ENCODE measurements at places on chromosomes 7 and 10.

DNA sequence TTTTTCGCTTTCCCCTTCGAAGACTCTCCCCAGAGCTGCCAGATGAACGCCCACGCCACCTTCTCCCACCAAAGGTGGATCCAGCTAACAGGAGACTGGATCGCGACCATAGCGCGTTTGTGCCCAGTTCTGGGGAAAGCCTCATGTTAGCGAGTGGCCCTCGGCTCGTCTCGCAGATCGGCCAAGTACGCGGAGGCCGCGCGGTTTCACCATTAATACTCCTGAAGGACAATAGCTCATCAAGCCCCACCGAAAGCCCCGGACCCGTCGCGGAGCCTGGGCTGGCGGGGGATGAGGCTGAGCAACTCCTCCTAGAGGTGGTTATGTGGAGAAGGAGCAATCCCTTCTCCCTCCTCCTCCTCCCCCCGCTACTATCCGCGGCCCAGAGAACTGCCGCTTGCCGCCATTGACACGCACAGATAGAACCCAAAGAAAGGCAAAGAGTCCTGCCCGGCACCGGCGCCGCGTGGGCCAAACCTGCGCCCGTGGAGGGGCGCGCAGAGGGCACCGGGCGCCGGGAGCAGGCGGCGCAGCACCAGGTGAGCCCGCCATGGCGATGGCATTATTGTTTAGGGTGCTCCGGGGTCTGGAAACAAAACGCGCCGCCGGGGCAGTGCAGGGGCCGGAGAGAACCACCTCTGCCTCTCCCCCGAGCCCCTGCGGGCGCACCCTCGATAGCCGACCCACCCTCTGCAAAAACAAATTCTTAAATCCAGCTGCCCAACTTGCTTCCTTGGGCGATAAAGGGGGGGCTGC, at the start of gene MACROH2A2:
TSS of gene MACROH2A2 (plus strand) at position 385 of the 756 bp plus-strand sequence. CDS start 22,813 bp downstream, outside the sequence.
- no peak for DNase-seq

DNA sequence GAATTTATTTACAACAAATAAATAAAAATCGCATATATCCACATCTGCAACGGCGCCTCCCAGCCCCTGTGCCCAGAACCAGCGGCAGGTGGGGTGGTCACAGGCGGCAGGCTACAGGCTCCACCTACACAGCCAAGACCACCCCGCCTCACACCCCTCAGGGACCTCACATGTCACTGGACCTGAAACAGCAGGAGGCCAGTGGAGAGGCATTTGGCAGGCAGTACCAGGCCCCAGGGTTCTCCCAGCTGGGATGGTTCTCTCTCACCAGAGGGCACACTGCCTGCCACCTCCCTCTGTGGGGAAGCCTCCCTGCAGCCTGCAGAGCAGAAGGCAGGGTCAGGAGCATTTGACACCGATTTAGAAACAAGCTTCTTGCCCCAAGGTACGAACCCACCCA, 81.5 kb downstream of the MAD1L1 start:
- DNase-seq, result no peak

GRCh38 chr7:13069841-13070240, 382.4 kb downstream of the ARL4A start:
- no peak for DNase-seq

GRCh38 chr10:73209705-73210104, 37.4 kb downstream of the DNAJC9 start:
- DNase-seq, result no peak

DNA sequence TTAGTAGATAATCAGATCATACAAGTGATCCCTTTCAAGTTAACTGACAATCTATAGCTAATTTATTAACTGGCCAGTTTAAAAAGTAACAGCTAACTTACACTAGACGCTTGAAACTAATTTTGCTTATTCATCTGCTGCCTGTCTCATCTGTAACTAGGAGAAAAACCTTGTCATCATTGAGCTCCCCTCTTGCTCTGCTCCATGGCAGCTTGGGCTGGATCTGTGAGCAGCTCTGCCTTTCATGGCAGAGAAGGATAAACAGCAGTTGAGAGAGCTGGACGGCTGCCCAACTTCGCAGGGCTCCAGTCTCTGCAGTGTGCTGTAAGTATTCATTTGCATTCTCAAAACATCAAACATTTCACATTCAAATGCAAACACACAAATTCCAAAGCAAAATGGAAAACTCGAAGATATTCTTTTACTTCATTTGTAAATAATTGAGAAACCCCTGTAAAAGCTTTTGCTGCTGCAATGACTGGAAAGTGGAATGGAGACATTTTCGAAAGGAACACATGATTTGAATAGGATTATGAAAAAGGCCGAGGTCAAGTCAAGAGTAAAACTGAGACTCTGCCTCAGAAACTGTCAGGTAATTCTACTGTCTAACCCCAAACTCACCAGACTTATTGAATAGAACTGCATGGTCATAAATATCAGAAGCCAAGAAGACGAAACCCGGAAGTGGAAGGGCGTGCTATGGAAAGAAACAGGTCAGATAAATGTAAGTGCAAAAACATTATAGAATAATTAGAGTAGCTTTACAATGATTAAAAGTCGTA, 17.6 kb downstream of the SLC35B4 start:
- DNase-seq, result no peak

GRCh38 chr10:53134050-53134449, 361.5 kb upstream of the MBL2 start:
- DNase-seq, result no peak

DNA sequence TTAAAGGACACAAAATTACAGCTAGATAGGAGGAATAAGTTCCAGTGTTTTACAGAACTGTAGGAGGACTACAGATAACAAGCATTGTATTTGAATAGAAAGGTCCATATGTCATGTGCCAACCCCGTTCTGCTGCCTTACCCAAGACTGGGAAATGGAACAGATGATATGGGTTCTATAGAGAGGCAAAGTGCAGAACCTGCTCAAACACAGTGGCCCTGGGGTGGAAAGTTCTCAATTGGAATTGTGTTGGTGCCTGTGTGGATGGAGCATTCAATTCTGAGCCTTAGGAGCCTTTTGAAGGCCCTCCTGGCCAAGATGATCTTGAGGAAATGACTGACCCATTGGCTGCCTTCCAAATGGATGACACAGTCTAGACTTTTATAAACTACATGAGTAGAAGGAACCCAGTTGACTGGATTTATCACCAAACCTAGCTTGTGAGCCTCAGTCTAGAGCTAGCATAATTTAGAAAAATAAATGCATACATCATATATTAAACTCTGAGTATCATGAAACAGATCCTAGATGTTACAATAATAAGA, 4.1 kb upstream of the PRSS1 start:
- DNase-seq, result peak; percentile 15

DNA sequence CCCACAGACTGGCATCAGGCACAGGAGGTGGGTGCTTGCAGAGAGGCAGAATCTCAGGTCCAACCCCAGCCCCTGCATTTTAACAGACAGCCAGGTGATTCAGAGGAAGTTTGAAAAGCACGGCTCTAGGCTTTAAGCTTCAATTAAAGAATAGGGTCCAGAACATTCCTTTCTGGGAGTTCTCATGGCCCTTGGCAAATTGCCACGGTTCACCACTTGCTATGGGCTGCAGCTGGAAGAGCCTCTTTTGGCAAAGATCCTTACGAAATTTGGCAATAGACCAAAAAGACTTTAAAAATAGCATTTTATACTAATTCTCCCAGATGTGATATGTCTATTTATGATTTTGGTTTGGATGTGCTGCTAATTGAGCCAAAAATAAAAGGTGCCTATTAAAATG, 148.1 kb downstream of the ITGA8 start:
- DNase-seq, result no peak

GRCh38 chr10:11344550-11344949, 266.9 kb downstream of the USP6NL start:
- no peak for DNase-seq

GRCh38 chr7:5636914-5637313, 144.5 kb downstream of the RNF216 start:
- peak; percentile 29 for DNase-seq

DNA sequence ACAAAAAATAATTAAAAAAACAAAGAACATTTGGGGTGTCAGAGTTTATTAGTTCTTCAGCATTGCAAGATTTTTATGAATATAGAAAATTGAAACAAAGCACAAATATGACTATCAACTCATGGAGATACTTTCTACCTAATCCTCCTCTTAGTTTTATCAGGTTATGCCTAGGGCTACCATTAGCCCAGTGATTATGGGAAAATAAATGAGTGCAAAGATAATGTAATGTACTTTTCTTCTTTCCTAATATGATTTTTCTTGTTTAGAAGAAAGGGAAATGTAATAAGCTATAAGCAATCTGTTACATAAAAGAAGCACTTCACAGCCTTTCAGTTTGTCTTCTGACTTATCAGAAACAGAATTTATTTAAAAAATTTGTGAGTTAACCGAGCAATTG, 676.8 kb downstream of the SORCS1 start:
- DNase-seq, result no peak

- no peak for DNase-seq
These were observed 57.1 kb downstream of the RELN start for GRCh38 chr7:103932389-103932788.

DNA sequence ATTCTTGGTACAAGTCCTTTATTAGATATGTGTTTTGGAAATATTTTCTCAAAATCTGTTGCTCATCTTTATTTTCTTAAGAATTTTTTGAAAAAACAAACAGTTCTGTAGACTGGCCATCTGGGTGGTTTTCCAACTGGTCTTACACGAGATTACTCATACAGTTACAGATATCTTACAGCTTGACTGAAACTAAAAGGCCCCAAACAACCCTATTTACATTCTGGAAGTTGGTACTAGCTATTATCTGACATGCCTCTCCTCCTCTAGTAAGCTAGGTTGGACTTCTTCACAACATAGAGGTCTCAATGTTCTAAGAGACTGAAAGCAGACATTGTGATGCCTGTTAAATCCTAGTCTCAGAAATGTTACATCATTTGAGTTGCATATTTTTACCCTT, 52.0 kb downstream of the ZNF22 start:
- no peak for DNase-seq

- no peak for DNase-seq
These were observed 49.0 kb upstream of the CALD1 start for GRCh38 chr7:134730411-134730829.

DNA sequence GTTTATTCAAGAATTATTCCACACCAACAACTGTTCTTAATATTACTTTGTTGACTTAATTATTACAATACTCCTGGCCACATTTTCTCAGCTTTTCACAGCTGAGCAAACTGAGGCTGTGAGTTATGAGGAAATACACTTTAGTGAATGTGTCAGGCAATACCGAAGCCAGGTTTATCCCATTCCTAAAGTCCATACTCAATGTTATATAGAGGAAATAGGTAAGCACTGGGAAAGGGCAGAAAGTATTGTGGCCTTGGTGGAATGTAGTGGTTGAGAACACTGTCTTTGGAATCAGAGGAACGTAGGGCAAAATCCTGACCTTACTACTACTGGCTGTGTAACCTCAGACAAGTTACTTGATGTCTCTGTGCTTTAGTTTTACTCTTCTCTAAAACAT, 110.8 kb downstream of the CD36 start:
- no peak for DNase-seq

DNA sequence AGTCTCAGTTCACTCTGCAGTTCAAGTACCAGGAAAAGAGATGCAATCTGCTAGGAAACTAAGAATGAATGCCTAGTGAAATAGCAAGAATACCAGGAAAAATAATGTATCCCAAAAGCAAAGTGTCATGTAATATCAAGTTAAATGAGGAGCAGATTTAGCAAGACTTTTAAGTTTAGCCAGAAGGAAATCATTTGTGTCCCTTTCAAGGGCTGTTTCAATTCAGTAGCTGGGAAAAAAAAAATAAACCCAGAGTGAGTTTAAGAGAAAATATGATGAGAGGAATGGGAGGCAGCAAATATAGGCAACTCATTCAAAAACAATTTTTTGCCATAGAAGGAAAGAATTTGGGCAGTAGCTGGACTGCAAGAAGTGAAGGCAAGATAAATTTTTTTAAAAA, 135.8 kb downstream of the DGKB start:
- DNase-seq, result no peak

DNA sequence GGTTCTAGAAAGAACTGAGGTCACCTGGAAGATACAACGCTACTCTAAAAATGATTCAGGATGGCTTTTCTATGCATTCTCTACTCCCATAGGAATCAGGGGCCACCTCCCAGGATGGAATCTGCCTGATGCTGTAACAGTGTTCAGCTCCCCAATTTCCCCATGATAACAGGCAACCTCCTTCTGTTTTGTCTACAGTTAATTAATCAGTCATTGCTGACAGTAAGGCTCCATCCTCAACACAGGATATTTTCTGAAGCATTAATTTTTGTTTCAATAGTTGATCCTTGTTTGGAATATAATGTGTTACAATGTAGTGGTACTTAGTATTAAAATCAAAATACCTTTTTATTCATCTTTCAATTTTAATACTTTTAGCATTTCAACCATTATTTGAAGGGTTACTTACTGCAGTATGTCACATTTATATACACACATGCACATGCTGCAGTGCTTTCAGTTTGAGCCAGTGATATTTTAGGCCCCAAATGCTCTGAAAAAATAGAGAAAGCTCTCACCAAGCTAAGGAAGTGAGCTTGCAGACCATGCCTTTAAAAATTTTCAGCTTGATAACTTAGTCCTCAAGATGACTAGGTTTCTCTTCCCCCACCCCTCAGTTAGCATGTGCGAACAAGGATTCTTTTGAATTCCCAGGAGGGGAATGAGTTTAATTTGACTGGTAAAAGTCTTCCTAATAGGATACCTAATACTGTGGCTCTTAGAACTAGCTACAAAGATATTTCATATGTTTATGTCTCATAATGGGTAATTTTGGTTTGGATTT, 592 bp upstream of the PIK3CG start:
- no peak for DNase-seq

- DNase-seq, result no peak
These were observed 175.7 kb downstream of the LRRN3 start for GRCh38 chr7:111266613-111267012.

DNA sequence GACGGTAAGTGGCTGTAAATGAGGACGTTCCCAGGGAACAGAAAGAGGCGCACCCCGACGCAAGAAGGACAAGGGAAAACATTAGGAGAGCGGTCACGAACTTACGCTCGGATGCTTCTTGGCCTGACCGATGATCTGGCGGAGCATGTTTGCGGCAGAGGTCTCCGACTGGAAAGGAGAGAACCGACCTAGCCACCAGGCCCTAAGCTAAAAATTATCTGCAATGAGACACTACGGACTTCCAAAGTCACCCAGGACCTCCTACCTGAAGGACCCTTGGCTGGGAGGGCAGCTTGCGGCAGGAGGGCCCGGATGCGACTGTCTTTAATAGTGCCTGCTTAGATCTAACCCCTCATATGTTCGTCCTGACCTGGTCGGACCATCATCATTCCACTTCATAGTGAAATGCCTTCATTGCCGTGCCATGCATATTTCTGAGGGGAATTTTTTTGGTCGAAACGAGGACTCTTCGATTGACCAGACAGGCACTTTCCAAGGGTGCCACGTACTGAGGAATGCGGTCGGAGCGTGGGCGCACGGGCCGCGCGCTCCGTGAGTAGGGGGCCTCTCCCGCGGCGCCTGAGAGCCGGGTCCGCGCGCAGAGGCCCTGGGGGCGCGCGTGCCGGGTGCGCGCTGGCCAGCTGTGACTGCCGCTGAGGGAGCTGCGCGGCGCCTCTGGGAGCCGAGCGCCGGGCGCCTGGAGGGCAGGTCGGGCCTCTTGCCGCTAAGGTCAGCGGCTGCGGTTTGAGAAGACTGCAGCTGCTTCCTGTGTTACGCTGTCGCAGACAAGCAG, 33.6 kb upstream of the PHF14 start:
- DNase-seq, result peak; percentile 97

Measured in LoVo (cell line).